ENCODE measurements at places on chromosomes 12 and 14.
A peak's percentile ranks its signal among the peaks of the same experiment; 100 is the strongest.

DNA sequence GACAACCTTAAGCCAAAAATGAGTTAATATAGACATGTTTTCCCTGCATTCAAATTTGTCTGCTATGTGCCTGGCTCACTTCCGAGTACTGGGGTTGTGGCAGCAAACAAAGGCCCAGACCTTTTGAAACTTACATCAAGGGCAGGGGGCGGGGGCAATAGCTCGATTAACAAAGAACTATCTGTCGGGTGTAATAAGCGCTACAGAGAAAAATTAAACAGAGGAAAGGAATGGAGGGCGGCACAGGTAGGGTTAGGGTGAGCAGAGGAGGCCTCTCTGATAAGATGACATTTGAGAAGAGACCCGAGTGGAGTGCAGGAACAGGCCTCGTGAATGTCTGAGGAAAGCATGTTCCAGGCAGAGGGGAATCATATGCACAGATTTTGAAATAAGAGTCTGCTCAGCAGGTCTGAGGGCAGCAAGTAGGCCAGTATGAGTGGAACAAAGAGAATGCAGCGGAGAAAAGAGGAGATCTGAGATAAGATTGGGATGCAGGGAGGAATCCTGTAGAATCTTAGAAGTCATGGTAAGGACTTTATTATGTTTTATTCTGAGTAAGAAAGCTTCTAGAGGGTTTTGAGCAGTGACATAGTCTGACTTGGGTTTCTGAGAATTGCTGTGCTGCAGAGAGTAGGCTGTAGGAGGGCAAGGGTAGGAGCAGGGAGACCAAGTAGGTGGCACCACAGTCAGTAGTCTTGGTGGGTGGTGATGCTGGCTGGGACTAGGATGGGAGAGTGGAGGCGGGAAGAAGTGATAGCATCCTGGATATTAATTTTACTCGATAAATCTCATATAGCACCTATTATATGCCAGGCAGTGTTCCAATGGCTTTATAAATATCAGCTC is 52.6 kb downstream of the BICDL1 start:
- no peak for DNase-seq

GRCh38 chr12:57219205-57219992 is 2.8 kb downstream of the NXPH4 start:
- no peak for DNase-seq

DNA sequence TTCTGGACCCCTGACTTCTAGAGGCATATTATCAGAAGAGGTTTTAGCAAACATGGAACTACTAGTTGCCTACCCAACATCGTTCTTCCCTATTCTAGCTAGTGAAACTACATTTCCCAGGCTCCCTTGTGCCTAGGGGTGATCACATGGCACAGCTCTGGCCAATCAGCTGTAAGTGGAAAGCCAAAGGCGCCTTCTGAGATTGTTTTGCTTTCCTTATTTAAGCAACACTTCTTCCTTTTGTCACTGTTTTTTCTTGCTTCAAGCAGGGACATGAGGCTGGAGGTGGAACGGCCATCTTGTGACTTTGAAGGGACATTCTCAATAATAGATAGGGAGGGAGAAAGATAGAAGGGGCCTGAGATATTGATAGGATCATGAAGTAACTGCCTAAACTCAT is 136.7 kb downstream of the ZNF664 start:
- peak; percentile 59 for DNase-seq

GRCh38 chr12:65093606-65094005 is 27.5 kb downstream of the WIF1 start:
- DNase-seq: no peak

- peak; percentile 69 for DNase-seq
These were observed 50.1 kb downstream of the SLC25A21 start for GRCh38 chr14:37122288-37122687.

DNA sequence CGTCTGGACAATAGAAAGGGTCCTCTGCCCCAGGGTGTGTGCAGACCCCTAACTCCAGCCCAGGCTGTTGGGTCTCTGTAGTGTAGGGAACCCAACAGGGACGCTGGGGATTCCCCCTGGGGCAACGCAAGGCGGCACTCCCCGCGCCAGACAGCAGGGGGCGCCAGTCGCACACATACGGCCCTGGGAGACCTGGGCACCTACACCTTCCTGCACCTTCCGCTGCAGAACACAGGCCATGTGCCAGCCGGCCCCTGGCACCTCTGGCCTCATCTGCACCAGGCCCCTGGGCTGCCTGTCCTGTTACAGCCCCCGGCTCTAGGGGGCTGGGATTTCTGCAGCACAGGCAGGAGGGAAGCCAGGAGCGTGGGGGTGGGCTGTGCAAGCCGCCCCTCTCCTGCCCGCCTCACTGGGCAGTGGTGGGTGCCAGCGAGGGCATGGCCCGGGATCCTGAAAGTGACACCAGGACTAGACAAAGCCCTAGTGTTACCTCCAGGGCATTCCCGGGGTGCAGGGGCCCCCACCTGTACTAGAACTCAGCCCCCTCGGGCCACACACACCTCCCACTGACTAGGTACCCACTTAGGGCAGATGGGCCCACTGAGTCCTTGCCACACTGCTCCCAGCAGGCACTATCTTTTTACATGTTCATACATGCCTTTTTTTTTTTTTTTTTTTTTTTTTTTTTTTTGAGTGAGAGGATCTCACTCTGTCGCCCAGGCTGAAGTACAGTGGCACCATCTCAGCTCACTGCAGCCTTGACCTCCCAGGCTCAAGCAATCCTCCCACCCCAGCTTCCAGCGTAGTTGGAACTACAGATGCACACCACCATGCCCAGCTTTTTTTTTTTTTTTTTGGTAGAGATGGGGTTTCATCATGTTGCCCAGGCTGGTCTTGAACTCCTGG is 37.5 kb downstream of the CCNK start:
- peak; percentile 44 for DNase-seq

- DNase-seq: peak; percentile 42
These were observed 424 bp downstream of the TEDC1 start for GRCh38 chr14:105491366-105491973.

GRCh38 chr14:24847568-24848095 is 202.3 kb downstream of the STXBP6 start:
- no peak for DNase-seq

- no peak for DNase-seq
These were observed 236.3 kb upstream of the NAV3 start for GRCh38 chr12:77594366-77594765.

DNA sequence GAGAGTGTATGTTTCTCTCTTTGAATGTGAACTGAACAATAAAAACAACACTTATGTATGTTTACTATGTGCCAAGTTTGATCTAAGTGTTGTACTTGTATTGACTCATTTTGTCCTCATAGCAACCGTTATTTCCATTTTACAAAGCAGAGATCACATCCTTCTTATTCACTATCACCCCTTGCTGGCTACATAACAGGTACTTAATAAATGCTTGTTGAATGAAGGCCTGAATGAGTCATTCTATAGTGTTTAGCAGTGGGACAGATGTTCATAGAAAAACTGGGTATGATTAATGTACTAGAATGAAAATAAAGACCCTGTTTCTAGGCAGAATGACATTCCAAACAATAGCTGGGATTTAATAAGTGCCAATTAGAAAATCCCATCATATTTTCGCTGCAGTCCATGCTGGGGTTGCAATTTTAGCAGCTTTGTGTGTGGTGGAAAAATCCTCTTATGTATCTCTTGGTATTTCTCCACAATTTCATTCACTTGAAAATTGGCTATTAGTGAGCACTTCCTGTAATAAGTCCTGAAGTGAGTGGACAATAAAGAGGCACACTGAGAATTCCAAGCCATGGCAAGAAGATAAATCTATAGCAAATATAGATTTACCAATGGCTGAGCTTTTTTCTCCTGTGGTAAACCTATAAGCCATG is 86.0 kb downstream of the FAR2 start:
- no peak for DNase-seq

DNA sequence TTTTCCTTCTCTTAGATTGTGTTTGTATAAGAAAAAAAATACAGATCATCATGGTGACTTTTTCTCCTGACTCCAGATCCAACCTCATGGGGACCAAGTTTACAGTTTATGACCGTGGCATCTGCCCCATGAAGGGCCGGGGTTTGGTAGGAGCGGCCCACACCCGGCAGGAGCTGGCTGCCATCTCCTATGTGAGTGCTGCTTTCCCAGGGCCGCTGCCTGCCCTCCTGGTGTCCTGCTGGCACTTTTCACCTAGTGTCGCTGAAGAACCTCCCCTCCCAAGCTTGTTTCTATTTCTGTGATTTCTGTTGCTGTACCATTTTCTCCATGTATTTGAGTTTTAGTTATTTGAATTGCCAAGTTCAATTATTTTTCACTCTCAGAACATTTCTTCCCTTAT is 24.8 kb upstream of the TEAD4 start:
- DNase-seq: no peak

DNA sequence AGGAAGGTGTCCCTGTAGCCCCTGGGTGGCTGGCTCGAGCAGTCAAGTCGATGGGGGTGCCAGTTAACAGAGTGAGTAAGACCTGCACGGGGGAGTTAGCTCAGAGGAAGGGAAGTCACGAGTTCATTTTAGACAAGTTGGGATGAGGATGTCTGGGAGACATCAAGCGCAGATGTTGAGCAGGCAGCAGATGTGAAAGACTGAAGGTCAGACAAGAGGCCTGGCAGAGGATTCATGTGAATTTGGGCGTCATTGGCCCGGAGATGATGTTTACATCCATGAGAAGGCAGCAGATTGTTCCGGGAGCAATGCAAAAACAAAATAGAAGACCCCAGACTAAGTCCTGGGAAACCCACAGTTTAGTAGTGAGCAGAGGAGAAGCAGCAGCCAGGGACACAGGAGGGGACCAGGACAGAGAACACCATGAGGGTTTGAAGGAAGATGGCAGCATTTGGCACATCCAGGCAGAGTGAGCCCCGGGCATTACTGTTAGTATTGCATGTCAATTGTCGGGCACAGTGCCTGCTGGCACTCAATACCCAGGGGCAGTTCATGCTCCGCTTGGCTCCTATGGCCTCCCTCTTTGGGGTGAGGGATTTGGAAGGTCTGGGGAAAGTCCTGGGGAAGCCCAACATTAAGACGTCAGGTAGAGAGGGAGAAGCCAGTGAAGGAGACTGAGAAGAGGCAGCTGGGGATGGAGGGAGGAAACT is 15.1 kb downstream of the LTBP2 start:
- no peak for DNase-seq

DNA sequence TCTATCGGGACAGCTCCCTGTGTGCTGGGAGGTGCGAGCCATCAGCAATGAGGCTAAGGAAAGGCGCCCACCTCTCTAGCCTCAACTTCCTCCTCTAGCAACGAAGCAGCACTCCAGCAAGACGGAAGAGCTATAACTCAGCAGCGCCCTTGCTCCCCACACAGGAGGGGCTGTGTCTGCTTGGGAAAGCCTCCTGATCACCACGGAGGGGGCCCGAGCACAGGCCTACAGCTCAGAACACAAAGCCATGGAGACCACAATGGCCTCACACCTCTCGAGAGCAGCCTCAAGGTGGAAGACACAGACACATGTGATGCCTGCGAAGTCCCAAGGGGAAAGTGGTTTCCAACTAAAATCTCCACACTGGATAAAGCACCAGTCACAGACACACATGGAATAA is 60.4 kb downstream of the CDC42BPB start:
- no peak for DNase-seq

DNA sequence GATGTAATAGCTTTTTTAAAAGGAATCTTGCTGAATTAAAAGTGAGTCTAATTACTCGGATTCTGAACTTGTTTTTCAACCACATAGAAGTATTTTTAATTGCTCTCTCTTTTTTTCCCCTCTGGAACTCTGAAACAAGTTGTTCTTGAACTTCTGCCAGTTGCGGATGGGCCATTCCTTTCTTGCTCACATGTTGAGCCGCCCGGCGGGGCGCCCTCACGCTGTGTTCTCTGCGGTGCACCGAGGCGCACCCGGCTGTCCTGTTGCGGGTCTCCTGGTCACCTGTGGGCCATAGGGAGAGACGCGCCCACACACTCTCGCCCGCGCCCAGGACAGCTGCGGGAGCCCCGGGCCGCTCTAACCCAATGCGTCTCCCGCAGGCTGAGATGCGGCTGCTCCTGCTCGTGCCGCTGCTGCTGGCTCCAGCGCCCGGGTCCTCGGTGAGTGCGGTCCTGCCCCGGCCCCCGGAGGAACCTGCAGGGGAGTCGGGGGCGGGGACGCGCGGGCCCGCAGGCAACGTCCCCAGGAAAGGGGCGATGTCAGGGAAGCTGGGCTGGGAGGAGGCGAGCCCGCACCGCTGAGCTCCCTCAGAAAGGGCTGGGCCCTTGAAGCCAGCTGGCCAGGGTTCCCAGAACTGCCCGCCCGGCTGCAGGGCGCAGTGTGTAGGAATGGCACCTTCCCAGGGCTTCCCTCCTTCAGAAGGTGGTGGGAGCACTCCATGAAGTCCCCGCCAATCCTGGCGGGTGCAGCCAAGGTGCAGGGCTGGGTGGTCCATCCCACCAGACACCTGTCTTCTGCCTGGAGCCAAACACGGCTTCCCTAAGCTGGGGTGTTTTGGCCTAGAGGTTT is 2.3 kb downstream of the PAPLN start:
- no peak for DNase-seq

DNA sequence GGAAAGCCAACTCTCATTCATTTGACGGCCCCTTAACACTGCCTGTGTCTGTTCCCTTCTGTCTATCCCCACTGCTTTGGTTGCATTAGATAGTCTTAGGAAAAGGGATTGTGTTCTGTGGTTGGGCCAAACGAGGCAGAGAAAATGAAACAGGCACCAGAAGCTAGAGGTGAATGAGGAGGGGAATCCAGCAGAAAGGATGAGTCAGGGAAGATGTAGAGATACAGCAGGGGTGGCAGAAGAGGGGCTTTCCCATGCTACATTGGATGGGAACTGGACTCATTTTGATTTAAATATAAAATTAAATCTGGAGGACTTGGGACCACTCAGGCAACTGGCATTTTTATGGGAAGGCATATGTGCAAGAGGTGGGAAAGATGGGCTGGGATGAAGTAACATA is 43.3 kb downstream of the OTOGL start:
- DNase-seq: no peak

DNA sequence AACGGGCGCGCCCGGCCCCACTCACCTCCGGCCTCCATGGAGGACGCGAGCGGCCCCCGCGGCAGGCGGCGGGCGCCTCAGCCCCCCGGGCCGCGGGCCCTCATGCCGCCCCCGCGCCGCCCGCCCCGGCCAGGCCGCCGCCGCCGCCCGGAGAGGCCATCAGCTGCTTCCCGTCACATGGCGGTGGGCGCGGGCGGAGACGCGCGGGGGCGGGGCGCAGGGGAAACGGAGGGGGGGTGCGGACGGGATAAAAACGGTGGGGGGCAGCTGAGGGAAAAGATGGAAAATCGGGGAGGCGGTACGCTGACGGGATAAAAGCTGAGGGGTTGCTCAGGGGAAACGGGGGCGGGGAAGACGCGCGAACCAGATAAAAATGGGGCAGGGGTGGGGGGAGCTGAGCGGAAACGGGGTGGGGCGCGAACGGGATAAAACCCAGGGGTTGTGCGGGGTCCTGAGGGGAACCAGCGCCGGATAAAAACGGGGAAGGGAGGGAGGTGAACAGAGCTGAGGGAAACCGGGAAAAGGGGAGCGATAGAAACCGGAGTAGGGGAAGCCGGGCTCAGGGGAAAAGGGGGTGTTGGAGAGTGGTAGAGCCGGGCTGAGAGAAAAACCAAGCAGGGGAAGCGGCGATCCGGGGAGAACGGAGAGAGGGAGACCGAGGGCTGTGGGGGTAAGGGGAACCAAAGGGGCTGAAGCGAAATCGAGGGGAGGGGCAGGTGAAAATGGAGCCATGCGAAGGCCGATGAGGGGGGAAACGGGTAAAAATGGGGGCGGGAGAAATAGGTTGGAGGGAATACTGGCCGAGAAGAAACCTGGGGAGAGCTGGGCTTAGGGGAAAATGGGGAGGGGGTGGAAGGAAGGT is at the start of gene WSB2:
Gene WSB2, minus strand, starts transcription at position 169 of the 862 bp plus-strand sequence. Its CDS starts 131 bp downstream, at position 38.
- no peak for DNase-seq

- no peak for DNase-seq
These were observed 12.4 kb upstream of the KRT5 start for GRCh38 chr12:52532636-52533035.
